ENCODE measurements at places on chromosomes 12 and 14.

DNA sequence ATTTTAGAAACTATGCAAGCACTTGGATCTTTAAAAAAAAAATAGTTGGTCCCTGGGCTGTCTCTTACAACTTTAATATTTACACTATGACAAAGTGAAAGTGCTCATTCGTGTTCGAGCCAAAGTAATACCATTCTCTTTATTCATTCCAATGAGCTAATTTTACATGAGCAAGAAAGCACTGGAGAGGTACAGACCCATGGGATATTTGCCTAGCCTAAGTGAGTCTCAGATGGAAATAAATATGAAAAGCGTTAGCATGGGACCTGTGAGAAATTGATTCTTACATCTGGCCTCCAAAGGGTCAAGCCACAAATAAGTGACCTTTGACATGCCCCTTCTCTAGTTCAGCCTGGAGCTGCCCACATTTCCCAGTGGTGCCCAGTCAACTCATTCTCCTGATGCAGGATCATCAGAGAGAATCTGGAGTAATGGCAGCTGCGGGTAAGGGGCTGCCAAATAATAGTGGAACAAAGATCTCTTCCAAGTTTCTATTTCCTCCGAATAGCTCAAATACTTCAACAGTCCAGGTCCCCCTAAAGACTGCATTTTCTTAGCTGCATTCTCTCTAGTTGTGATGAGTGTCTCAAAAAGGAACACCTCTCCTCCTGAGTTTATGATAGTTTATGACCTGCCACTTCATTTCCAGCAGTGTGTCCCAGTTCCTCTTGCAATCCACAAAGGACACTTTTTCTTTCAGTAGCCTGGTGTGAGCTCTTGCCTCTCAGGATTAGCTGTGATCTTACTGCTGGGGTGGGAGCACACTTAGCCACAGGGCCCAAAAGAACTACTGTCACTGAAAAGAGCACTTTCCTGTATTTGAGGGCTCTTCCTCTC, 208.2 kb downstream of the DAD1 start:
- DNase-seq, result no peak

- DNase-seq, result no peak
Measured at GRCh38 chr14:74204491-74204890, 34.8 kb upstream of the VSX2 start.

DNA sequence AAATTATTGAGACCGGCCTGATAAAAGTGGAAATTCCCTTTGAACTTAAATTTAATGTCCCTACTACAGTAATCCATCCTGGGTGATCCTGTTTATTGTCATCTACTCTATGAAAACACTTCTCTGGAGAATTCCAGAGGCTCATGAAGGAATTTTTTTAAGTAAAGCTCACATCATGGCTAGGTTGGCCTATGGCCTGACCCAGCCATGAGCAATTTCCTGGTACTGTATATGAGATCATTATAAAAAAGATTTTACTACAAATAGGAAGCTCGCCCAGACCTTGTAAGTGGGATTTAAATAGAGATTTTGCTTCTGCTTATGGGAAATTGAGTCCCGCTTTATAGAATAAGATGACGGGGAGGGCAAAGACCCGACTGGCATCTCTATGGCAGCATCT, 215.5 kb downstream of the DPF3 start:
- no peak for DNase-seq

- DNase-seq, result no peak
Measured at GRCh38 chr12:68477261-68477772, 133.4 kb upstream of the RAP1B start.

DNA sequence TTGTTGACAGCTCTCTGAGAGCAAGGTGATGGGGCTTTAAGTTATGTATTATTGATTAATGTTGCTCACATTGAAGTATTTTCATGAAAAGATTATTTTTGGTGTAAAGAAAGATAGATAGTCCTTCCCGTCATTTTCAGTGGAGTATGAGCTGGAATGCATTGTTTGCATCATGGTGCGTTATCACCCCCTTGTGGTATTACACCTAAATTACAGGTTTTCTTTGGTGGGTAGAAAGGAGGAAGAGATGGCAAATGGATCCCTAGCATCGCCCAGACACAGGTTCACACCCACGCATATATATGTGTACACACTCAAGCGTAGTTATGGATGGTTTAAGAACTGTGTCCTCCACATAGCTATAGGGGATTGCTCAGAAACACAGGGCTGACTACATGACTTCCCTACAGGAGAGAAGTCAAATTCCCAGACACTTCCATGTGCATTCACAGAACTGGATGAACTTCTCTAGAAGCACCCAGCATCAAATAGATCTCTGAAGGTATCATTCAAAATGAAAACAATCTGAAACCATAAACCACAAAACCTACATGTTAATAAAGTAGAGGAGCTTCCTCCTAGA, 14.4 kb upstream of the SERPINA10 start:
- DNase-seq, result no peak

- DNase-seq, result no peak
Measured at GRCh38 chr12:15428632-15429031, 106.3 kb downstream of the PTPRO start.

DNA sequence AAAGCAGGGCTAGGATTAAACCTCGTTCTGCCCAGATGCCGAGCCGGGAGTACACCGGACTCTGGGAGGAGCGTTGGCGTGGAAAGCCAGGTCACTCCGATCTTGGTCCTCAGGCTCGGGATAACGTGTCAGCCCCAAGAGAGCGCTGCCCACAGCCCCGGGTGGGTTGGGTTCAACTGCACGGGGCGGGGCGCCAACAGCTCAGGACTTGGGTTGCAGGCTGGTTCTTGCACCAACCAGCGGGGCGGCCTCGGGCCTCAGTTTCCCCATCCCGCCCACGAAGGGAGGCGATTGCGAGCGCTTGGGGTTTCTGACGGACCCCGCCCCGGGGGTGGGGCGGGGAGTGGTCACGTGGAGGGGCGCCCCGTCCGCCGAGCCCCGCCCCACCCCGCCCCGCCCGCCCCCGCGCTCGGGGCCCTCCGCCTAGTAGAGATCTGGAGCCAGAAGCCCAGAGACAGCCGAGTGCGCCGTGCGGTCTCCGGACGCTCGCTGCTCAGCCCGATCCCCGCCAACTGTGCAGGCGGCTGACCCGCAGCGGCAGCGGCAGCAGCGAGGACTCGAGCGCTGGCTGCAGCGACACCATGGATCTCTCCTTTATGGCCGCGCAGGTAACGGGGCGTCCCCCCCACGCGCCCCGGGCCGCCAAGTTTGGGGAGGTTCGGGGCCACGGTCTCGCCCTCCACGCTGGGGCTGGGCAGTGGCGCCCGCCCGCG, at the start of gene C14orf132:
Gene C14orf132, plus strand, starts transcription at position 443 of the 713 bp plus-strand sequence. Its CDS starts 139 bp downstream, at position 582.
- DNase-seq, result peak; percentile 49

GRCh38 chr14:103095210-103095778, 769 bp downstream of the EXOC3L4 start:
- no peak for DNase-seq
